ENCODE measurements at places on chromosomes 11 and 22.

DNA sequence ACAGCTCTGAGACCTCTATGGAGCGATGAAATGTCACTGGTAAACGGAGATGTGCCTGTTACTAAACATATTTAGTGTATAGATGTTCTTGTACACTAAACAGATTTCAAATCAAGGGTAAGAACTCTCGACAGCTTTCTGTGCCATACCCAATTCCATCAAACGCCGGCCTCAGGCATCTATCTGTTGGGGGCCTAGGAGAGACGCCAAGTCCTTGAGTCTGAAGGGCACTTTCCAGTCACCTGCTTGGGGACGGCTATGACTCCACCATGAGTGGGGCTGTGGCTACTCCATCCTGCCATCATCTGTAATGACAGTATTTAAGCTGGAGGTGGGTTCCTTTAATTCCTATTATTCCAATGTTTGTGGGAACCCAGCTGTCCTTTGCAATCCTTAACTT is 87.8 kb downstream of the SHANK2 start:
- no peak for DNase-seq

DNA sequence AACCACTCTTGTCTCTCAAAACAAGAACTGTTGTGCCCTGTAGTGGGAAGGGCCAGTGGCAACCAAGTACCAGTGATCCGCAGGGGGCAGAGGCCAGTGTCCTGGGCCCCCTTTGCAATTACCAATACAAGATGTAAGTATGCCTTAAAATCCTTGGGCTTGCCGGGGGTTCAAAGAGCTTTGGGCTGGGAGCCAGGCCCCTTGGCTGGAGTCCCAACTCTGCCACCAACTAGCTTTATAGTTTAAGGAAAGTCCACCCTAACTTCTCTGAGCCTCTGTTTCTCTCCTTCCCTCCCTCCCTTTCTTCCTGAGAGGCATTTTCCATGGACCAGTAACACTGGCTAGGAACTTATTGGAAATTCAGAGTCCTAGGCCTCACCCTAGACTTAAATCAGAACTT is 15.5 kb downstream of the CLMP start:
- no peak for DNase-seq

GRCh38 chr11:30579415-30580175 is 6.6 kb downstream of the MPPED2 start:
- no peak for DNase-seq

DNA sequence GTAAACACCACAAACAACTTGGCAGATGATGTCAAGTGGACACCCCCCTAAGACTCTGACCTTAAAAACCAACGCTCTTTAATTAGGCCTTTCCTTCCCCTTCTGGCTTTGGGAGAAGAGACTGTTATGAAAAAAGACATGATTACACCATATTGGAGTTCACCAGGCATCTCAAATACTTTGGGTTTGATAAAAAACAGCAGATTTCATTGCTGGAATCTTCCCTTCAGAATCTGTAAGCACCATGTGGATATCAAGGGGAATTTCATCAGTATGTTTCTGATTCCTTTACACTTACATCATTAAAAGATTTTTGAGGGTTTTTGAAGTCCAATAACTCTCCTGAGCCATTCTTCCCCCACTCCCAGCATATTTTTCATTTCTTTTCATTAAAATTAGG is 85.6 kb downstream of the KIRREL3 start:
- DNase-seq = no peak

- DNase-seq = no peak
Measured at GRCh38 chr11:119134389-119134978, 13.1 kb downstream of the HINFP start.

GRCh38 chr11:97607291-97608000 is 1217.6 kb downstream of the JRKL start:
- DNase-seq = no peak

- no peak for DNase-seq
Measured at GRCh38 chr11:73267122-73267846, 4.9 kb upstream of the P2RY6 start.

DNA sequence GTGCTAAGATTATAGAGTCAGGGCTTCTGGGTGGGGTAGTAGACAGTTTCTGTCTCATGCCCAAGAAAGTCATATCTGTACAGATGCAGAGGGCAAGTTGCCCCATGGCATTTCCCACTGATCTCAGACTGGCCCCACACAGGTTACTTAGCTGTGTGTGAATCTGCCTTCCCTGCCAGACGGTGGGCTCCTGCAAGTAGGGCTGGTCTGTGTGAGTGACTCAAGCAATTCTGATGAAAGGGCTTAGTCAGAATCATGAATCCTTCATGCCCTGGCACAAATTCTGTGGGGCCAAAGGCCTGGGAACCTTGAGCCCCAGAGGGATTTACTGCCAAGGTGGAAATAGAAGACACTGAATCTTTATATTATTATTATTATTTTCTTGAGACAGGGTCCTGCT is 30.4 kb downstream of the USH1C start:
- DNase-seq = no peak

GRCh38 chr22:37533995-37534394 is 14.8 kb upstream of the CARD10 start:
- DNase-seq = no peak

GRCh38 chr11:128614026-128614425 is 26.7 kb upstream of the ETS1 start:
- DNase-seq = no peak

GRCh38 chr11:80596291-80596810 is 1155.5 kb upstream of the TENM4 start:
- no peak for DNase-seq

DNA sequence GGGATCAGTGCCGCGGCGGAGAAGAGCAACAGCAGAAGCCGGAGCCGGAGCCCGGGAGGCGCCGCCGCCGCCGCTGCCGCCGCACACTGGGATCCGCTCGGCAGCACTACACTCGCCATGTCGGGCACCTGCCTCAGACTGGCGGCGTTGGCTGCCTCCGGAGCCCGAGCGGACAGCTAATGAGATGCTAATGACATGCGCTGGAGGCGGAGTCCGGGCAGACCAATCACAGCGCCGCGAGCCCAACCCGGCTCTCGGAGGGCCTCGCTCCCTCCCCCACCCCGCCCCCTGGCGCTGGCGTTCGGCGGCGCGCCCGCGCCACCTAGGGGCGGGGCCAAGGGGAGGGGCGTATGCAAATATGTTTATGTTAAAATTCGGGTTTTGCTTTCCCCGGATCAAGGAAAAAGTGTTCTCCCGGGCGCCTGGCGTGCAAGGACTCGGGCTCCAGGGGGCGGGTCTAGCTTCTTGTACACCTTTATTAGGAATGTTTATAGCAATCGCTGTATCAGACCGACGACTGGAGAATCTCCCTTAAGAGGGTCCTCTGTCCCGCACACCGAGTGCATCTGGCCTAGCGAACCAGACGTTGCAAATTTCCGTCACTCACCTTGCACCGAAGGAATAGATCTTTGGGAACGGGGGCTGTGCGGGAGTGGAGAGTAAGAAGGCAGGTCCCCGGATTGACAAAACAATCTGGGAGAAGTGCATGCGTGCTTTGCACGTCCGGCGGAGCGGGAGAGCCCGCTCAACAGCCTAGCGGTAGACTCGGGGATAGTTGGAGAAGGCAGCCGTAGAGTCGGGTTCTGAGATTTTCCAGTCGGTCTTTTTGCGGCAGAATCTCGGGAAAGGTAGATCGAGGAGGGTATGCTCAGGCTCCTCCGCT is at the start of gene CADM1:
CADM1 (minus strand) TSS at position 140 of the 883 bp plus-strand sequence.
- DNase-seq = peak; percentile 85

DNA sequence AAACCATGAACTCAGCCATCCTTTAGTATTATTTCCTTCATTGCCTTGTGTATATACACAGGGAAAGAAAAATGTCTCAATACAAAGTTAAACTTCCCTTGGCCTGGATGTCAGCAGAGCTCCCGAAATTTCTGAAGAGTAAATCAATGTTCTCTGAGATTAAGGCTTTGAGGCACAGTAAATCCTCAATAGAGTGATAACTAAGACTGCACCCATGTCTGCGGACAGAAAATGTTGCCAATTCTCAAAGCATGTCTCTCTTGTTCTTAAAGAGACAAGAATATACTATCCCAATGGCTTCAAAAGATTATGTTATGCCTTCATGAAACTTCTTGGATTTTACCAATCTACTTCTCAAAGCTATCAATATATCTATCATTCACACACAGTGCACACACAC is 1196.7 kb upstream of the TENM4 start:
- no peak for DNase-seq

DNA sequence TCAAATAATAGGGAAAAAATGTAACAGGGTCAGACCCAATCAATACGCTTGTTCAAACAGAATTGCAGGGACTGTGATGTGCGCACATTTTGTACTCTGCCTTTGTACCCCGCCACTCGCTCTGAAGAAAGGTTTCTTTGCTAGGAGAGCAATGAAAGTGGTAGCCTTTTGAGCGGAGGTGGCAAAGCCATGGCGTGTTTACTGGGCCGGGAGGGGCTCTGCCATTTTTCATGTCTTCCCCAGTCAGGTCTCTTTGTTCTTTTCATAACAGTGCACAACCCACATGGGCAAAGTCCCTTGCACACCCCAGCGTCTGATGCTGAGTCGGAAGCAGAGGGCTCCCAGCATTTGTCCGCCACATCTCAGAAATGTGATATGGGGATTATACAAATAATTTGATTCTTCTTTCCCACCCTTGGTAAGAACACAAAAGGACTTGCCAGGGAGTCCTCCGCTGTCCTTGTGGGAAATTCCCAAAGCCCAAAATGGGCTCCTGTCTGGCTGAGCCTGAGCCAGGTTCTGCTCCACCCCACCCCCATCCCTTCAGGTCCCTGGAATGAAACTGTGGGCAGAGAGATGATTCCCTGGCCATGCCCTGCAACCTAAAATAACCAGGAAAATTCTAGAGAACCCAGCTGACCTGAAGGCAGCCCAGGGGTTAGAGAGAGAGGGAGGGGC is 36.6 kb downstream of the C11orf58 start:
- no peak for DNase-seq

DNA sequence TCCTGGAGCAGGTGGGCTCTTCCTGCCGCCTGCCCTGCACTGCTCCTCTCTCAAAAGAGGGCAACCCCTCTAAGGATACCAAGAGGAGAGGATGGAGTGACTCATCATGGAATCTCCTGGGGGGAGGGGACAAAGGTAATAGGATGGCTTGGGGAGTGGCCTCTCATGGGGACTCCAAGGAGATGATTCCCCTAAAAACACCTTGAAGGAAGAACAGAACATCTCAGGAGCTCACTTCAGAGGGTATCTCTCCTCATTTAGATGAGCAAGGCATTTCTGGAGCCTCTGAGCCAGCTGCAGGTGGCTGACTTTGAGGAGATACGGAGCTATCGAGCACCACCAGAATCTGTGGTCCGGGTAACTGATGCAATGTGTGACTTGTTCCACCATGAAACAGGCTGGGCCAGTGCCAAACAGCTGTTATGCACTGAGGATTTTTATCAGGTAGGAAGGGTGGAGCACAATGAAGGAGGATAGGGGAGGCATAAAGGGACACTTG is 40.2 kb downstream of the RRP8 start:
- no peak for DNase-seq

- DNase-seq = no peak
Measured at GRCh38 chr11:130886704-130887103, 29.6 kb downstream of the SNX19 start.

GRCh38 chr11:37946155-37946766 is 1348.2 kb upstream of the RAG2 start:
- DNase-seq = no peak

GRCh38 chr22:23685205-23685784 is 5.5 kb upstream of the RGL4 start:
- DNase-seq = no peak

- no peak for DNase-seq
Measured at GRCh38 chr11:34331329-34331728, 26.5 kb downstream of the ABTB2 start.

DNA sequence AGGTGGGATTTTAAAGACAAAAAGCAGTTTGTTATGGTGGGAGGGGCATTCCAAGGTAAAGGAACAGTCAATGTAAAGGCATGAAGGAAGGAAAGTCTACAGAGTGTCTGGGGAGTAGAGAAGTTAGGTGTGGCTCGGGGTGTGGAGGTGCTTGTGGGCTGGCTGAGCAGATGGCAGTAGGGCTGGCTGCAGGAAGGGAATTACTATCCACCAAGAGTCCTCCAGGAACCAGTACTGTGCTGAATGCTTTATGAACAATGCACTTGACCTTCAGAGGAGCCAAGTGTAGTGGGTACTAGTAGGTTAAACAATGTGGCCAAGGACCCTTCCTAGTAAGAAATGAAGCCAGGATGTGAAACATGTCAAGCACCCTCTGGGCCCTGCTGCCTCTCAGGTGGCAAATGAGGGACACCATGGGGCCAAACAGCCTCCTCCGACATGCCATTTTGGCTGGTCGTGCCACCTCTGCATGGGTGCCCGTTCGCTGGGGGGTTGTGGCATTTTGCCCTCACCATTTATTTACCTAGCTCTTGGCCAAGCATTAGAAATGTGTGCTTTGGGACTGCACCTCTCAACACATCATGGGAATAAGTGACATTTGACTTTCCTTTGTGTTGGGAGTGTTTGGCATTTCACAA is 123.6 kb upstream of the TENM4 start:
- DNase-seq = no peak

DNA sequence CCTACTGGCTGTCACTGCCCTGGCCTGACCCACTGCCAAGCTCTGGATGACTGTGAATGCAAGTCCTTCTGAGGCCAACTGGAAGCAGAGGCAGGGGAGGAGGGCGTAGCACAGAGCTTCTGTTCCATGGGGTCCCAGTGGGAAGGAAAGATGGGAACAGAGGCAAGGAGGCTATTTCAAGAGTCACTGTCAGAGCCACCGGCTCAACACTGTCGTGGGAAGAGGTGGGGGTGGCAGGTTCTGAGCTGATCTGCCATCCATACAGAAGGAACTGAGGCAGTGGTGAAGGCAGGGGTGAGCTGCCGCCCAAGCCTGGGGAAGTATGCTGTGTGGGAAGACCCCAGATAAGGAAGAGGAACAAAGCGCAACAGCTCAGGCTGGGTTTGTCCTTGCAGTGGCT is 54.7 kb downstream of the SGSM3 start:
- DNase-seq = no peak

- DNase-seq = no peak
Measured at GRCh38 chr11:27150098-27150497, 109.5 kb downstream of the BBOX1 start.

DNA sequence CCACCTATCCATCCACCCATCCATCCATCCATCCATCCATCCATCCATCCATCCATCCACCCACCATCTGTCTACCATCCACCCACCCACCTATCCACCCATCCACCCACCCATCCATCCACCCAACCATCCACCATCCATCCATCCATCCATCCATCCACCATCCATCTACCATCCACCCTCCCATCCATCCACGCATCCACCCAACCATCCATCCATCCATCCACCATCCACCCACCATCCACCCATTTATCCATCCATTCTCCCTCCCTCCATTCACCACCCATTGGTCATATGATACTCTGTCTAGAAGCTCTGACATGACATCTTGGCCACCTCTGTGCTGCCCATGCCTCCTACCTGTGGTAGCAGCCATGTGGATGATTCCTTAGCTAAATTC is 31.7 kb downstream of the MUC2 start:
- no peak for DNase-seq

- DNase-seq = no peak
Measured at GRCh38 chr11:83694191-83694910, 408.2 kb upstream of the CCDC90B start.

Measured in DMS 273 treated with DMSO at 0.1 percent for 48 hours (cell line).